Astrocyte of the cerebellum (primary cell): ENCODE measurements at places on chromosomes 2 and 18.
A peak's percentile ranks its signal among the peaks of the same experiment; 100 is the strongest.

GRCh38 chr18:49345931-49346696, 114.3 kb downstream of the DYM start:
- DNase-seq: no peak

DNA sequence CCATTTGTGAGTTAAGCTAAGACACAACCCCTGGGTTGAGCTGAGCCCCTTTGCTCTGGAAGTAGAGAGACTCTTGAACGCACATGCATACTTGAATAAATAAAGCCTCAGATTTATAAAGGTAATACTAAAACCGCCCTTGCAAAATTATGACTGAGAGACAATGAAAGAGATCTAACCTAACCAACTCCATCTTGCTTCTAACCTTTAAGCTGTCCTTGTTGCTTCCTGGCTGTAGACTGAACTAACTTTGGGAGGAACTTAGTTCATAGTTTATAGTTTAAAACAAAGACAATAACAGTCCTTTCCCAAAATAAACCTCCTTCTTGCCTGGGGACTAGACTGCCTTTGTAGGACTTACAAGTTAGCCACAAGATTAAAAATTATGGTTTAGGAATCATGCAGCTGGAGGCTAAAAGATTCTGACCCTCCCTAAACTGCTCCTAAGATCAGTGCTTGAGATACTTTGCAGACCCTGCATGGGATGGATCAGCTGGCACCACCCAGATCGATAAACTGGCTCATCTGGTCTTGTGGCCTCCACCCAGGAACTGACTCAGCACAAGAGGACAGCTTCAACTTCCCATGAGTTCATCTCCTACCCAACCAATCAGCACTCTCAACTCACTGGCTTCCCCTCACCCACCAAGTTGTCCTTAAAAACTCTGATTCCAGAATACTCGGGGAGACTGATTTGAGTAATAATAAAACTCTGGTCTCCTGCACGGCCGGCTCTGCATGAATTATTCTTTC, 240.2 kb upstream of the SLC14A2 start:
- no peak for DNase-seq

DNA sequence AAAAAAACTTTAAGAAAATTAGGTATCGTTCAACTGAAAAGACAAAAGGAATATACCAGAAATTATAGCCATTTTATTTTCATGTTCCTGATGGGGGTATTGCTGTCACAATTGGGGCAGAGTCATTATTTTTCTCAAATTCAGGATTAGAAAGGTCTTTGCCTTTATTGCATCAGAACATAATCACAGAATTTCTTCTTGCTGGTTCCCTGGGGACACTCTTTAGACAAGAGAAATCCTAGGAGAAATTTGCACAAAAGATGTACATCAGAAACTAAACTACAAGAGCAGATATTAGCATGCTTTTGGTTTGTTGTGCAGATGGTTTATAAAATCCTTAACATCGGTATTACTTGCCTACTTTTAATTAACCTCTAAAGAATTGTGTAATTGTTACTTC, 103.2 kb downstream of the NCOA1 start:
- DNase-seq: no peak

GRCh38 chr2:4269885-4270284, 566.5 kb downstream of the DCDC2C start:
- DNase-seq: no peak

DNA sequence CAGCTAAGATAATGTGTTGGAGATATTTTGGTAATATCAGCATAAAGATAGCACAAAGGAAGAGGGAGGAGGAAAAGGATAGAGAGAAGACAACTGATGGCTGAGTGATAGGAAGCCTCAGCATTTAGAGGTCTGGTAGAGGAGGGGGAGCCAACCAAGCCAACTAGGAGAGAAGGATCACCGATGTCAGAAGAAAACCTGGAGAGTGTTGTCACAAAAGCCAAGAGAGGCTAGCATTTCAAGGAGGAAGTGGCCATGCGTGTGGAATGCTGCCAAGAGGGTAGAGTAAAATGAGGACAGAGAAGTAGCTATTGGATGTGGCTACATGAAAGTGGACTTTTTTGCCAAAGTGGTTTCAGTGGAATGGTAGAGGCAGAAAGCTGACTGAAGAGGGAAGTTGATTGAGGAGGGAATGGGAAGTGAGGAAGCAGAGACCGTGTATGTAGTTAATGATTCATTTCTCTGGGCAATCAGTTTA, 34.3 kb downstream of the LCLAT1 start:
- DNase-seq: no peak

GRCh38 chr18:12689256-12689850, 13.2 kb downstream of the CEP76 start:
- no peak for DNase-seq

DNA sequence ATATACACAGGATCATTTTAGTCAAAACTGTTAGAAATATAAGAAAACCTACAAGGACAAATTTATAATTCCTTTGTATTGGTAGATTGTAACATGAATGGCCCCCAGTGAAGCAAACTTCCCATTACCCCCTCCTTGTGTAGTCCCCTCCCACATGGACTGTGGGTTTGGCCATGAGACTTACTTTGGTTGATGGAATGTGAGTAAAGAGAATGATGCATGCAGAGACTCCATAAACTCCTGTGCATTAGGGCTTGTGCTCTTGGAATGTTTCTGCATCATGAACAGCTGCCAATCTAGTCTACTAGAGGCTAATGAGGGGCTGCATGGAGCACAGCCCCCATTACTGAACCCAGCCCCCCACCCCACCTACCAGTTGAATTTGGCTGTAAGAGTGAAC, 8.3 kb upstream of the TGFA start:
- DNase-seq: no peak

DNA sequence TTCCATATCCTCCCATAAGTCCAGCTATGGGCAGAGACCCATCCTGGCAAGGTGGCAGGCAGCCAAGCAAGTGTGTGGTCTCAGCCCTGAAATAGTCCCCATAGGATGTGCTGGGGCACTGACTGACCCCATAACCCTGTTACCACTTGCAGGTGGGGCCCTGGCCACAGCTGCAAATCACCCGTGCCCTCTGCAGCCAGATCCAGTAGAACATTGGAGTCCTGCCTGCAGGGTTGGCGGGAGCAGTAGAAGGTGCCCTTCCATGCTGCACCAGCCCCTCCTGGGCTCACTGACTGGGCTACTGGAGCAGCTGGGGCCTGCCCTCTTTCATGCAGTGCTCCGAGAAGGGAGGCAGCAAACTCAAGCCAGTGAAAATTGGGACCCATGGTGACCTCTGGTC, 112.6 kb upstream of the MCFD2 start:
- DNase-seq: no peak

DNA sequence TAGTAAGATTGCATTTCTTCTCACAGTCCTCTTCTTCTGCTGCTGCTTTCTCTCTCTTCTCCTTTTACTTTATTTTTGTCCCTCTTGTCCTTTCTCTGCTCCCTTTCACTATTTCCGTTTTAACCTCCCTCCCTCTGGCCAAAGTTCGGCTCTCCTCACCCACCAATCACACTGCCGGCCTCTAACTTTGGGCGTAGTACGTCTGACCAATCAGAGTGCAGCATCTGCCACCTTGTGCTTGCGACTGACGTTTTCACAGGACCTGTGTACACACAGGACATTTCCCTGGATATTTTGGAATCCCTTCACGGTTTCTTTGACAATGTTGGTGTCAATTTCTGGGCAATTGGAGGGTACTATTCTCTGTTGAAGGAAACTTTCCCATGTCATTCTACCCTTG, 22.6 kb upstream of the ICOS start:
- no peak for DNase-seq

- no peak for DNase-seq
These were observed 384.3 kb upstream of the LYPD1 start for GRCh38 chr2:133054297-133054696.

DNA sequence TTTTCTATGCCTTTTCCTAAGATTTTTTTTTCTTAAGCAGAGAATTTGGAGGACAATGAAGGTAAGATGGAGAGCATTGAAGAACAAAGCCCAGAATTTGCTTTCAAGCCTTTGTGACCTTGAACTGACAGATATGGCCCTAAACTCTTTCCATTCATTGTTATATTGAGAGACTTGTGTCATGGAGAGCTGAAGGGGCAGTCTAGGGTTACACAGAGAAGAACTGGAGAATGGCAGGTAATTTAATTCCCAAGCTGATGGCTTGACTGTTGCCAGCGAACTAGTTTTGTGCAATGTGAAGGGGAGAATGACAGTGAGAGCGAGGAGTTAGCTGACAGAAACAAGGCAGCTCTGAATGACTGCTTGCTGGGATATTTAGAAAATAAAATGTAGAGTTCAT, 1344.2 kb downstream of the LRP1B start:
- no peak for DNase-seq

DNA sequence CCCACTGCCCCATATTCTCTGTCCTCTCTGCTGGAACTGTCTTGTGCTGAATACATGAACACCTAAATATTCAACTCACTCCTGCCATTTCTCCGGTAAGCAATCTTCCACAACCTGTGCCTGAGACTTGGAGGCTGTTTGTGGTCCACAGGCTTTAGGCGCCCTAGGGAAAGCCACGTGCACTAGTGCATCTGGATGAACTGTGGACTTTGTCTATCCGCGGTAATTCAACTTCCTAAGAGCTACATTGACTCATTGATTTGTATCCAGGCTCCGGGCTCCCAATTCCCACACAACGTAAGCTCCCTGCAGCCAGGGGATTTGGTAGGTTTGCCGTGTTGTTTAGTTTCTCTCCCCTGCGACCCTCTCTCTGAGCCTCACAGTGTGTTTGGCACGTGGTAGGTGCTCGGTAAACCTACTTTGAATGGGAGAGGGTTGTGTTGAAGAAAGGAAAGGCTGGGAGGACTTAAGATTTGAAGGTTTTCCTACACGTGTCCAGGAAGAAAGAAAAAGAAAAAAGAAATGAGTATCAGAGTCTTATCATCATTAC, 718.2 kb downstream of the DPP10 start:
- no peak for DNase-seq

DNA sequence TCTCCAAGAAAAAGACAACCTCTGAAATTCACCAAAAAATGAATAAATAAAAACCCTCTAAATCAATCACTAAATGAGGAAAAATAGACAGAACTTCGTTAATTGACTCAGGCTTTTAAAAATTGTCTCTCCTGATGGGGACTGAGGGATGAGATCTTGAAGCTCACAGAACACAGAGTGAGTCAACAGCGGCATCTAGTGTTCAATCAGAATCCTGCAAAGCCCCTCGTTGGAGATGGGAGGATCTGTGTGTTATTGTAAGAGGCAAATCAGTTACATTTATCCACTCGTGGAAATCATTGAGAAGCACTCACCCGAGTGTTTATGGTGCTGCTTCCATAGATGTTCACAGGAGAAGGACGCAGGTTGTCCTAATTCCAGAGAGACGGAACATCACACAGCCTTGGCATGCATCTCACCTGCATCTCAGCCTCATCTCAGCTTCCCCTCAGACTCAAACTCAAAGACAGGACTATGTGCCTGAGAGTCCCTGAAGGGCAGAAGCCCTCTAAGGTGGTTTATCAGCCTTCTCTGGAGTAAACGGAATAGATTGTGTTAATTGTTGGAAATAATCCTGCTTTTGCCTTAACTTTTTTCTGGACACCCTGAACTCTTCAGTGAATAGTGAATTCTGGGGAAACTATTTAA, 82.0 kb downstream of the MREG start:
- peak; percentile 76 for DNase-seq

GRCh38 chr18:57249179-57249578, 102.3 kb downstream of the BOD1L2 start:
- no peak for DNase-seq

DNA sequence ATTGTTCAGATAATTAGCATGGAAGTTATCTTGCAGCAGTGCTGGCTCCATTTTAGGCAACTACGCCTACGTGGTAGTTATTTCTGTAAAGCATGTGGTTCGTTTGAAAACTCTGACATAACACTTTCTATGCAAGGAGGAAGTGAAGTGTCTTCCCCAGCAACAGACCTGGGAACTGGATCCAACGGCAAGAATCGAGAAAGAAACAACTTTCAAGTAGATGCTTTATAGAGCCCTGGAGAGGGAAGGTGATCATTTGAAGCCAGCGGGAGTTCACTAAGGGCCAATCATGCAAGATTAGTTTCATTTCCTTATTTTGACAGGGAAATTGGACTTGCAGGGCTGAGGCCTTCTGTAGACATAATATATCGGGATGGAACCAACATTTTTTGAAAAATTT, 218.3 kb downstream of the ACKR3 start:
- no peak for DNase-seq

GRCh38 chr2:47021301-47022009, 105.8 kb upstream of the MCFD2 start:
- no peak for DNase-seq

DNA sequence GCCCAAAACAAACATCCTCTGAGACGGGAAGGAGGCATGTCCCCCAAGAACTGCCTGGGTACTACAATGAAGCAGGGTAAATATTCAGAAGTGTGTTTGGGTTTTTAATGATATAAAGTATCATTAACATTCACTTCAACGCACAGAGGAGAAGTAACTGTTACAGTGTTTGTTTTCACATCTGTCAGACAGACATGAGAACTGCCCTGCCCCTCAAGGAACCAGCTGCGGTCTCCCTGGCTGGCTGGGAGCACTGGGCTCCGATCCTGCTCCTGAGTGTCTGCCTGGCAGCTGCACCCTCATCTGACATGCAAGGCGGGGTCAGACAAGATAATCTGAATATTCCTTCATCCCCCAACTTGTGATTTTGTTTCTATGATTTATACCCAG, 75.6 kb downstream of the MBP start:
- DNase-seq: no peak

DNA sequence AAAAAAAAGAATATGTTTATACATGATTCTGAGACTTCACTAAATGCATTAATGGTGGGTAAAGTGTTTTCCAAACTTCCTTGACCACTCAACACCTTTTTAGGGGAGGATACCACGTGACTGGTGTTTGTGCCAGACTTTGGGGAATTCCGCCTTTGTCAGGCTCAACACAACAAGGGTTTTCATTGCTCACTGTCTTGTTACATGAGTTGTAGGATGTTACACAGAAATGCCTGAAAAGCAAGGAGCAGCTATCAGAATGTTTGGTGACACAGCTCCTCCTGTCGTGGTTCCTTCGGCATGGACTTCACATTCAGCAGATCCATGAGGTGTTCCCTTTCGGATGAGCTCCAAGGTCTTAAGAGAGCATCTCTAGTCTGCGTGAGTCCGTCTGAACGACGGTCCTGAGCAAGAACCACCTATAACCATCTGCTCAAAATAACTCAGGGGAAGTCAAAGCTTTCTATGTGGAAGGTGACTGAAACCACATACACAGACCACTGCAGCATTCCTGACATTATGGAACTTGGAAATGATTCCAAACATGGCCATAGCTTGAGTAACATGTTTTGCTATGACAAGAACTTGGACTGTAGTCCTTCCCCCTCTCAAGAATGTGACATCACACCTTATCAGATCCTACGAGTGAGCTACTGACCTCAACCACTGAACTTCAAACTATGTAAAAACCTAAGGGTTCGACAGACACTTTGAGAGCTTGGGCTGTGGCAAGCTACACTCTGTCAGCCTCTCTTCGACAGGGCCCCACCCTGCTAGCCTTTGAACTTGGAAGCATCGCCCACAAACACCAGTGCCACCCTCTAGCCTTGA, 57.5 kb downstream of the MCFD2 start:
- peak; percentile 82 for DNase-seq

GRCh38 chr2:3972377-3972776, 269.0 kb downstream of the DCDC2C start:
- no peak for DNase-seq

GRCh38 chr2:70553334-70553583, 367 bp downstream of the TGFA start:
- DNase-seq: no peak
